ENCODE measurements at places on chromosomes 11 and 22.

DNA sequence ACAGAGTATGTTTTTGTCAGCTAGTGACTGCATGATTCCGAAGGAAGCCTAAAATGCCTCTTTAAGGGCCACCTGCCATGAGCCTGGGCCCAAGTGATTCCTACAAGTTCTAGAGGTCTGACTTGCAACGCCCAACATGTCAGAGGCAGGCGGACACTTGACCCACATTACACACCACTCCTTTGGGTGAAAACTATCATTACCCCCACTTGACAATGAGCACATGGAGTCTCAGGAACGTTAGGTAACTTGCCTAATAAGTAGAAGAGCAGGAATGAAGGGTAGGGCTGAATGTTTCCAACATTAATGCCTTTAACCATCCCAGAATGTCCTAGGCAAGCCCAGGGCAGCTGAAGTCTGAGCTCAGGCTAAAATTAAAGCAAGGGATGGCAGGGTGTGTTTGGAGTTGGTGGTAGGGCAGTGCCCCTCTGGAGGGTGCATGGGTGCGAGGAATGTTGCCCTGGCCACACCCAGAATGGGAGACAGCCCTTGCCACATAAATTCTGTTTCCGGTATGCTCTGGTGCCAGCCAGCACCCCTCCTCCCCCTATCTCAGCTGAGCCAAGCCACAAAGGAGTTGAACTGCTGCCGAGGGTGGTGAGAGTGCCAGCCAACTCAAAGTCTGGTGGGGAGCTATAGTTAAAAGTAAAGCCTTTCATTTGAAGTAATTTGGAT lies 2.5 kb downstream of the PLAAT2 start:
- DNase-seq = no peak

DNA sequence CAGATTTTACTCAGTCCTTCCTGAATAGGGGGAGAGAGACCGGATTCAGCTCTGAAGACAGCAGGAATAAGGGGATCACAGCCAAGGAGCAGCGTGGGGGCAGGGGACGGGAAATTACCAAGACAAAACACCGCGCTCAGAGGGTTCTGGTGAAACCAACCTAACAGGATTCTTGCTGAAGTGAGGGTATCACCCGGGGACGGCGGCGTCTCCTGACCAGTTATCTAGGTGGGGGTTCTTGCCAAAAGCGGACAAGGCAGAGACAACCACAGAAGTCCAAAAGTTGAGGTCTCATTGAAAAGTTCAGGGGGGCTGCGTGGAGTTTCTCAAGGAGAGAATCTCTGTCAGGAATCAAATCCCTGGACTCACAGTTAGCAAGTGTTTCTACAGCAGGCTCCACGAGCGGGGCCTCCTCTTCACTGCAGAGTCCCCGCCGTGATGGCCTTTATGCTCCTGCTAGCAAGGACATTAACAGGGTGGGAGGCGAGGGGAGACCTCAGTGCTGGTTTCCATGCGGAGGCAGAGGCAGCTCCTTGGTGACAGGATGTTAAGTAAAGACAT lies 291.0 kb downstream of the BRD1 start:
- DNase-seq = no peak

- DNase-seq = no peak
Measured at GRCh38 chr11:76753950-76754349, 29.2 kb upstream of the TSKU start.

- DNase-seq = no peak
Measured at GRCh38 chr22:20956258-20957101, 10.6 kb upstream of the AIFM3 start.

DNA sequence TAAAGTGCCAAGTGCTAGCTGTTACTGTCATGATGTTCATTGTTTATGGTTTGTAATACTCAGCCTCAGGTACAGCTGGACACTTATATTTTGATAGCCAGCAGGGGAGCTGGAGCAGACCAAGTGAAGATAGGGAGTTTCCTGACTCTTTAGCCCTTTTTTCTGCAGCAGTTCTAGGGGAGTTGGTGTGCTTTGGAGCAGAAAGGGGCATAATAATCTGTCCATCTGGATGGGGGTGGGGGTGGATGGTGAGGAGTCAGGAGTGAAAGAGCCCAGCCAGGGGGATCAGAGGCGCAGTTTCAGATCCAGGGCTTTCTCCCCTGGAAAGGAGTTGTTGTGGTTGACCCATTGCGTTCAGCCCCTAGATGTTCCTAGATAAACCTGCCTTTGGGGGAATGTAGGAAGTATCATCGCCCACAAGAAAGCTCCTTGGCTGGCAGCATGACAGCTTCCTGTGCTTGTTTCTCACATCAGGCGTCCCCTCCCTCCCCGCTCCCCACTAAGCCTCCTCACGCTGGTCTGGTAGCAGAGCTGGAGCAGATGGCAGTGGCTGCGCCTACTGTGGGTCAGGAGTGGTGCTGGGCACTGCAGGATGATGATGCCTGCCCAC lies 41.9 kb downstream of the MED15 start:
- DNase-seq = no peak

- DNase-seq = no peak
Measured at GRCh38 chr22:41290262-41291221, 4.6 kb upstream of the RANGAP1 start.

DNA sequence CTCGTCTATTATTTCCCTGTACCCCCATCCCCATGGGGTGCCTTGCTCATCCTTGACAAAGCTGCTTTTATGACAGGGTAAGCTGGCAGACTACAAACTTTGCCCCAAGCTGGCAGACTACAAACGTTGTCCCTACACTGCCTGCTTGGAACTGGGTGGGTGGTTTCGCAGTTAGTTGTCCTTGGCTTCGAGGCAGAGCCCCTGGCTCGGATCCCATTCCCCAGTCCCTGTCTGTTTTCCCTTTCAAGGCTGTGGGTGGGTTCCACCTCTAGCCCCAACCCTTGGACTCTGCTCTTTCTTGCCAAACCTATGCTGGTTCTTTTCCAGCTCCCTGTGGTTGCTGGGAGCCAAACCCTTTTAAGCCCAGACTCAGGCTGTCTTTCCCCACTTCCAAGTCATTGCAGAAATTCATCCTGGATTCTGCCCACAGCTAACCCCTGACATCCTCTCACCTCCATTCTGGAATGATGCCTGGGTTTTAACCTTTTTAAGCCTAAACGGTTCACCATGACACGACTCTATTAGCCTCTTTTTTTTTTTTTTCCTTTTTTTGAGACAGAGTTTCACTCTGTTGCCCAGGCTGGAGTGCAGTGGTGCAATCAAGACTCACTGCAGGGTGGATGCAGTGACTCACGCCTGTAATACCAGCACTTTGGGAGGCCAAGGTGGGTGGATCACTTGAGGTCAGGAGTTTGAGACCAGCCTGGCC lies 9.2 kb upstream of the RBM14 start:
- DNase-seq = no peak

DNA sequence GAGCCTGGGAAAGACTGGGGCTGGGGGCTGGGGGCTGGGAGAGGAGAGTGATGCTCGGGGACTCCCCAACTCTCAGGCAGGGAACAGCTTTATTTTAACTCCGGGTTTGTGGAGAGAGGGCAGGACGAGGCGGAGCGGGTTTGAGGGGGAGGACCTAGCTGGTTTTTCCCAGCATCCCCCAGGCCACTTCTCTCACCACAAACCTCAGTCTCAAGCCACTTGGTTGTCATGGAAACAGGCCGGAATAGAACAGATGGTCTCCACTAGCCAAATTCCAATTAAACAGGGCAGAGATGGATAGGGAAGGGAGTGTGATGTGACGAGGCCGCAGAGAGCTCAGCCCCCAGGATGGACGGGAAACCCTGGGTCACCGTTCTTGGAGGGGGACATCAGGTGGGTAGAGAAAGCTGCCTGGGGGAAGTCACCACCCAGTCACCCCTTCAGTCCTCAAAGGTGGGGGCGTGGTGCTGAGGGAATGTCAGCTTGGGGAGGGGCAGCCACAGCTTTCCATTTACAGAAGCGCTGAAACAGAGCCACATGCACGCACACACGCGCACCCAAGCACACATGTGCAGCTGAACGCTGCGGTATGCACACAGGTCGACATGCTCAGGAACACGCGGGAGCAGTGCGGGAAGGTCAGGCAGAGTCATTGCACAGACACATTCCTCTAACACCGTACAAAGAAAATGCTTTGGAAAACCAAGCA lies 19.2 kb downstream of the NECTIN1 start:
- no peak for DNase-seq

DNA sequence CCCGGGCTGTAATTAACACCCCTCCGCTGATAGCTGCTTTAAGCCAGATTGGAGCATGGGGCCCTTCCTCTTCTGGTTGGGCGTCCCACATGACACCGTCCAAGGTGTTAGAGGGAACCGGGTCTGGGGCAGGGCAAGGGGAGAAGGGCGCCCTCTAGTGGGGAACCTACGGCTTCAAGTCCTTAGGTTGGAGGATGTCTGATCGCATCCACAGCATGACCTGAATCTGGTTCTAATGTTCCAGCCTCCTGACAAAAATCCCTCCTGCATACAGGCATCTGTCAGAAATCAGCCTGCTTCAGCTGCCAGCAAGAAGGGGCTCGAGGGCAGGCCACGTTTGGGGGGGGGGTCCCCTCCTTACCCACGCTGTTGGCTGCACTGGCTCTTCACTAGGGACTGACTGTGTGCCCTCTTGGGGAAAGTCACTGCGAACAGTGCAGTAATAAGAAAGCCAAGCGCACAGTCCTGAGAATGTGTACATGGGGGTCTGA lies 94.2 kb upstream of the TBCEL start:
- DNase-seq = no peak

DNA sequence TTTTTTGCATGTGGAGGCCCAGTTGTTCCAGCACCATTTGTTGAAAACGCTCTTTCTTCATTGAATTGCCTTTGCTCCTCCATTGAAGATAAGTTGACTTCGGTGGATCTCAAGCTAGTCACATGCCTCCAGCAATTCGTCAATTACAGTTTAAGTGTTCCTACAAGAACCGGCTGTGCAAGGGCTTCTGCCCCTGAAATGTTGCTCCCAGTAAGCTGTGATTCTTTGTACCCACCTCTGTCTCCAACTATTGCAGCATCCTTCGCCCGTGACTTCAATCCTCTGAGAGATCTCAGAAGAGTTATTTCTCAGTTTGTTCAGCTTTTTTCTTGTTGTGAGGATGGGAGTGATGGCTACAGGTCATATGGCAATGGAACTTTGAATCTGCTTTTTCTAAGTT lies 194.2 kb upstream of the B3GAT1 start:
- no peak for DNase-seq

GRCh38 chr11:10622957-10623791 lies 54.7 kb upstream of the LYVE1 start:
- no peak for DNase-seq

- DNase-seq = no peak
Measured at GRCh38 chr11:70367071-70367470, 31.3 kb upstream of the CTTN start.

DNA sequence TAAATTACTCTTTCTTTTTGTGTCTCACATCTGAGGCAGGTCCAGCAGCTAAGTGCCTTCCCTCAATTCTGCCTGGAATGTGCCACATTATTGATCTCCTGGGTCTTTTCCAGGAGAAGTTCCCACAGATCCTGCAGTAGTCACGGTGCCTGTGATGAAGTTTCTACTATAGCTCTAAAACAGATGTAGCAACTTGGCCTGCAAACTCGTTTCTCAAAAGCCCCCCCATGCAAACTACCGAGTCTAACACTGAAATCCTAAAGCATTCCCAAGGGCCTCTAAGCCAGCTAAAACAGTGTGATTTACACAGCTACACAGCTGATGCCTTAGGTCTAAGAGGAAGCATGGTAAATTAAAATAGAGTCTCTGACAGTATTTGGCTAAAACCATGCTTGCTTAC lies 54.3 kb downstream of the DDI1 start:
- no peak for DNase-seq

DNA sequence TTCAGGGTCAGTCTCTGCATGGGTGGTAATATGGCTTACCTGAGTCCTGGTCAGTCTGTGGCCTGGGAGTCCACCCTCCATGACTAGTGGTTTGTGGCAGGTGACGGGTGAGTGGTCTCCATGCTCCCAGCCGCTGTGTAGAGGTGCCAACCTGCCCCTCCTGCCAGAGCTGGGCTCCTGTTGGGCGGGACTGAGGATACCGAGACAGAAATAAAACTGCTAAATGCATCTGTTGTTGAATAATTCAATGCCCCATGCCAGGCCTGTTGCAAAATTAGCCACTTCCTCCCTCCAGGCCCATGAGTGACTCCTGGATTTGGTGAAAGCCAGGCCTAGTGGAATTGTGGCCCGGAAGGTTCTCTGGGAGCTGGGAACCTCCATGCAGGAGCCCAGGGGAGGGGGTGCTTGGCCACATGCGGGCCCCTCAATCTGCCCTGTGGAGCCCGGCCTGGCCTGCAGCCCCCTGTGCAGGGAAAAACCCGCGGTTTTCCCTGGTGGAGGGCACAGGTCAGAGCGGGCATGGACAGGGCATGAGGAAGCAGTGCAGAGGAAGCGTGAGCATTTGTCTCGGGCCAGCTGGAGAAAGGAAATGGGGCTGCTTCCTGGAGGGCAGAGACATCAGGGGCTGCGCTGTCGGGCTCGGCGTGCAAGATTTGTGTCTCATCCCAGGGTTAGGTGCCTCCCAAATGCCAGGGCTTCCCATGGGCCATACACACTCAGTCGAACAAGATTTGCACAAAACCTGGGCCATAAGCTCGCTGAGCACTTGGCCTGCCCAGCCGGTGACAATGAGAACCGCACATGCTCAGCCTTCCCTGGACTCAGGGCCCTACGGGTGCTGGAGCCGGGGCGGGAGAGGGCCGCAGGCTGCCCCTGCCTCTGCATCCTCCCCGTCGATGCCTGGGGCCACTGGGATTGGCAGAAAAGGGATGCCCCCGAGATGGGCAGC lies 66.9 kb downstream of the KCNQ1 start:
- no peak for DNase-seq

- no peak for DNase-seq
Measured at GRCh38 chr22:44214187-44214586, 33.5 kb downstream of the PARVG start.

GRCh38 chr11:19886498-19886897 lies 173.9 kb downstream of the NAV2 start:
- no peak for DNase-seq
